Regular cardiac myocyte (primary cell): ENCODE measurements at places on chromosomes 1 and 21. TPM values are rescaled to one million over a fixed set of nuclear protein-coding genes. Genes with fewer than 3 reads are reported as not detected.

TRIM17 gene
- total RNA-seq: under 0.01 TPM in 1 of 2 replicates, not detected in the other

NPPB gene
- 11.5 and 45.9 TPM in 2 replicates for total RNA-seq

CAPN2 gene
- total RNA-seq: 286 and 401 TPM in 2 replicates

INSRR gene
- under 0.01 TPM in 1 of 2 replicates, not detected in the other for total RNA-seq

OR2L2 gene
- total RNA-seq: not detected in 2 replicates

IFFO2 gene
- 8.2 and 18.2 TPM in 2 replicates for total RNA-seq

PTPN14 gene
- 35.0 and 45.2 TPM in 2 replicates for total RNA-seq

HPCA gene
- total RNA-seq: not detected in 2 replicates

STPG1 gene
- total RNA-seq: 3.8 and 5.1 TPM in 2 replicates

SLC27A3 gene
- total RNA-seq: 6.1 and 8.5 TPM in 2 replicates

FAM229A gene
- total RNA-seq: 0.58 and 1.1 TPM in 2 replicates

NECTIN4 gene
- 0.19 and 0.56 TPM in 2 replicates for total RNA-seq

SERPINC1 gene
- not detected in 2 replicates for total RNA-seq

OPRD1 gene
- total RNA-seq: not detected in 2 replicates

CCDC190 gene
- 1.1 and 2.1 TPM in 2 replicates for total RNA-seq

SPOCD1 gene
- total RNA-seq: 32.8 and 44.0 TPM in 2 replicates

RGL1 gene
- 22.4 and 29.0 TPM in 2 replicates for total RNA-seq

GPR52 gene
- 0.28 and 0.38 TPM in 2 replicates for total RNA-seq
